ENCODE measurements at places on chromosomes 3 and 15.

DNA sequence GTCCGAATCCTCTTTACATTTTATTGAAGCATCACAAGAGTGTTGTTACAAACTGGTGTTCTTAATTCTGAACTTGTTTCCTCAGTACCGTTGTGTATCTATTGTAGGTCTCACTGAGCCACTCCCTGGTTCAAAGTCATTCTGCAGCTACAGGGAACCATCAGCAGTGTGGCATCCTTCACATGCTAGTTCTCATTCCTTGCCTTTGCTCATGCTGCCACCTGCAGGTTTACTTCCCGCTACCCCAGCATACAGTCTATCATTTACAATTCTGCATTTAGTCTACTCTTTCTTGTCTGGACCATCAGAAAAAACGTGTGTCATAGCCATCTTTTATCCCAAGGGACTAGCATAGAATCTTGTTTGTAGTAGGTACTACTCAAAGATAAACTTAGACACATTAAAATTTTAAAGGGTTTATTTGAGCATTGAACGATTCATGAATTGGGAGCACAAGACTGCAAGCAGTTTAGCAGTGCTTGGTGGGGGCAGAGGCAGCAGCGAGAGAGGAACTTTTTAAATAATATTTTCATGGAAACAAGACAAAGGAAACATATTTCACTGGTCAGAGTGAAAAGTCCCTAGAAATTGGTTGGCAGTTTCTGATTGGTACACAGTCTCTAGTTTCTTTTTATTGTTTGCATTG lies 402.1 kb downstream of the CADM2 start:
- no peaks in the 10 kb centered on the region for H3K36me3 ChIP-seq
- H3K27me3 ChIP-seq: no peaks in the 10 kb centered on the region
- no peak overlapping the region for H3K4me3 ChIP-seq
- DNase-seq: peak; percentile 42
- H3K4me1 ChIP-seq: no peaks in the 10 kb centered on the region
- no peak overlapping the region for H3K27ac ChIP-seq

DNA sequence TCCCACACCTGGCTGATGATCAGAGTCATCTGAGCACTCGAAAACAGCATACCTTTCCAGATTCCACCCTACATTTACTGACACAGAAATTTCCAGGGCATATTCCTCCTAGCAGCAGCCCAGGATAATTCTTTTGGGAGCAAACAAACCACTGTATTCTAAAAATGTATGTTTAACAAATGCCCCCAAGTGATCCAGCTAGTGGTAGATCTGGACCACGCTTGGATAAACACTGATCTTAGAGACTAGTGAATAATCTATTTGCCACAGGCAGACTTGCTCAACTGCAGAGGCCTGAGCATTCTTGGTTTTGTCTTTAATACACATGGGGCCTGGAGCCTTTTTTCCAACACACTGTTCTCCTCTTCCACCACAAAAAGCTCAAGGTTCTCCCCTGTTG lies 89.6 kb downstream of the TM4SF4 start:
- no peak overlapping the region for H3K27ac ChIP-seq
- H3K36me3 ChIP-seq: no peaks in the 10 kb centered on the region
- H3K4me3 ChIP-seq: no peak overlapping the region
- no peaks in the 10 kb centered on the region for H3K4me1 ChIP-seq
- H3K27me3 ChIP-seq: peaks cover 2% of the 10 kb centered on the region
- no peak for DNase-seq

DNA sequence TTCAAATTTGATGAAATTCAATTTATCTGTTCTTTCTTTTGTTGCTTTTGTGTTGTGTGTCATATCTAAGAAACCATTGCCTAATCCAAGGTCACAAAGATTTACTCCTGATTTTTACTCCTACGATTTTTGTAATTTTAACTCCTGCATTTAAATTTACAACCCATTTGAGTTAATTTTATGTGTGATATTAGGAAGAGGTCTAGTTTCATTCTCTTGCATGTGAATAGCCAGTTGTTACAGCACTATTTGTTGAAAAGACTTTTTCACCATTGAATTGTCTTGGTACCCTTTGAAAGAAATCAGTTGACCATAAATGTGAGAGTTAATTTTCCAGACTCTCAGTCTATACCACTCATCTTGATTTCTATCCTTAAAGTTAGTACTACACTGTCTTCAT lies 23.9 kb downstream of the CRTAP start:
- peaks cover 22% of the 10 kb centered on the region for H3K36me3 ChIP-seq
- DNase-seq: no peak
- no peaks in the 10 kb centered on the region for H3K4me1 ChIP-seq
- no peak overlapping the region for H3K27ac ChIP-seq

DNA sequence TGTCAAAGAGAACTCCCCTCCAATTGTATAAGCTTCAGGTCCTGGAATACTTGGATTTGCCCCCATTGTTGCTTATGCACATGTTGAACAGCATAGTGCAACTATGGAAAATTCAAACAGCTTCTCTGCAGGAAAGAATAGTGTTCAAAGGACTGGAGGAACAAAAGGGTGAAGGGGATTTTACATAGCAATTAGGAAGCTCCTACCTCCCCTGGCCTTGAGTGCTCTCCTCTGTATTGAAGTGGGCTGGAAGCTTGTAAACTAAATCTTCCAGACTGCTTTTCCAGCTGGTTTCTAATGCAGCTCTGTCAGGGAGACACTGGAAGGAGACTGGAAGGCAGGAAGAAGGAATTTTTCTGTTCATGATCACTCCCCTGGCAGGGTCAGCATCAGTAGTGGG lies 7.2 kb upstream of the ELP6 start:
- no peak overlapping the region for H3K27ac ChIP-seq
- DNase-seq: no peak
- peaks cover 7% of the 10 kb centered on the region for H3K4me1 ChIP-seq
- H3K4me3 ChIP-seq: no peak overlapping the region
- H3K27me3 ChIP-seq: no peaks in the 10 kb centered on the region

- no peaks in the 10 kb centered on the region for H3K36me3 ChIP-seq
- peak overlapping the region; percentile 75 for H3K27ac ChIP-seq
- H3K4me1 ChIP-seq: peaks cover 5% of the 10 kb centered on the region
These were observed 17.2 kb downstream of the MYL3 start for GRCh38 chr3:46845860-46846623.

GRCh38 chr3:169339386-169339785 lies 324.1 kb downstream of the MECOM start:
- H3K27me3 ChIP-seq: peaks cover 2% of the 10 kb centered on the region
- H3K4me3 ChIP-seq: no peak overlapping the region
- no peaks in the 10 kb centered on the region for H3K4me1 ChIP-seq
- DNase-seq: no peak
- H3K36me3 ChIP-seq: no peaks in the 10 kb centered on the region
- no peak overlapping the region for H3K27ac ChIP-seq

DNA sequence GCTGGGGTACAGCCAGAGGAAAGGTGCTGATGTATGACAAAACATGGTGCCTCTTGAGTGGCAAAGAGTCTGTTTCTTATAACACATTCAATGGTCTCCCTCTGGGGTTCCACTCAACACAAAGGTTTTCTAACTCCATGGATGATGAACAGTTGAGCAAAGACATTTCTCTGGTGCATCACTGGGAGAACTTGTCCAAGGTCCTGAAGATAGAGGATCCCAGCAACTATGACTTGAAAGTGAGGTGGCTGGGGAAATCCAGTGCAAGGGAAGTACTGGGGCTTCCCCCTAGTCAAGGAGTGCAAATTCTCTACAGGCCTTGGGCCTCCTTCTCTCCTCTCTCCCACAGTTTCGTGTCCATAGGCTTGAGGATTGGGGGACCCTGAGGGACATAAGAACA lies 431.1 kb downstream of the WDR72 start:
- no peaks in the 10 kb centered on the region for H3K36me3 ChIP-seq
- no peak overlapping the region for H3K27ac ChIP-seq
- no peak for DNase-seq
- H3K4me3 ChIP-seq: no peak overlapping the region
- no peaks in the 10 kb centered on the region for H3K27me3 ChIP-seq
- H3K4me1 ChIP-seq: no peaks in the 10 kb centered on the region

DNA sequence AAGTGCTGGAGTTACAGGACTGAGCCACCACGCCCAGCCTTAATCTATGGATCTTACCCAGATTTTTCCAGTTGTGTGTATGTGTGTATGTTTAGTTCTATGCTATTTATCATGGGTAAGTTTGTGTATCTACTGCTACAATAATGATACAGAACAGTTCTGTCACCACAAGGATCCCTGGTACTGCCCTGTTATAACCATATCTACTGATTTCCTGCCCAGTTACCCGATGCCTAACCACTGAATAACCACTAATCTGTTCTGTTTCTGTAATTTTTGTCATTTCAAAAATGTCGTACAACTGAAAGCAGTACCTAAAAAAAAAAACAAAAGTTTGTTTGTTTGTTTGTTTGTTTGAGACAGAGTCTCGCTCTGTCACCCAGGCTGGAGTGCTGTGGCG lies 123.7 kb upstream of the RAP2B start:
- no peak for DNase-seq
- no peaks in the 10 kb centered on the region for H3K36me3 ChIP-seq
- peaks cover 2% of the 10 kb centered on the region for H3K4me1 ChIP-seq
- H3K27ac ChIP-seq: no peak overlapping the region
- H3K27me3 ChIP-seq: no peaks in the 10 kb centered on the region

GRCh38 chr3:161175506-161175905 lies 45.6 kb upstream of the NMD3 start:
- H3K4me3 ChIP-seq: no peak overlapping the region
- H3K4me1 ChIP-seq: no peaks in the 10 kb centered on the region
- H3K36me3 ChIP-seq: no peaks in the 10 kb centered on the region
- DNase-seq: no peak
- H3K27me3 ChIP-seq: peaks cover 4% of the 10 kb centered on the region

DNA sequence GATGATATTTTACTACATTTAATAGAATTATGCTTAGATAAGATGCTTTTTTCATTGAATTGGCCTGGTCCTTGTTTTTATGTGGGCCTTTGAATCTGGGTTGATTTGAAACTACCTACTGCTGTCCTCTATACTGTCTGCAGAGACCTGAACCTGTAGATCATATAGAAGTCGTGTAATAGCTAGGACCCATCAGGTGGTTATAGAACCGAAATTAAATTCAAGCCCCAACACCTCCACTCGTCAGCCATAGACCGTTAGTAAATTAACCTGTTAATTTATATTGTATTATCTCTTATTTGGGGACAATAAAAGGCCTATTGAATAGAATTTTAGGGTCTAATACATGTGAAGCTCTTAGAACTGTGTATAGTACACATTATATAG lies 108.4 kb downstream of the MBNL1 start:
- H3K27ac ChIP-seq: peak overlapping the region; percentile 87
- H3K36me3 ChIP-seq: peaks cover 52% of the 10 kb centered on the region
- H3K27me3 ChIP-seq: no peaks in the 10 kb centered on the region
- H3K4me3 ChIP-seq: no peak overlapping the region

- H3K27me3 ChIP-seq: no peaks in the 10 kb centered on the region
- no peak overlapping the region for H3K27ac ChIP-seq
- H3K4me3 ChIP-seq: no peak overlapping the region
- no peaks in the 10 kb centered on the region for H3K4me1 ChIP-seq
- DNase-seq: no peak
- peaks cover 10% of the 10 kb centered on the region for H3K36me3 ChIP-seq
These were observed 69.0 kb downstream of the RBM6 start for GRCh38 chr3:50008931-50009330.

GRCh38 chr15:54660356-54660755 lies 536.4 kb downstream of the RSL24D1 start:
- H3K27me3 ChIP-seq: peaks cover 2% of the 10 kb centered on the region
- H3K27ac ChIP-seq: no peak overlapping the region
- H3K36me3 ChIP-seq: no peaks in the 10 kb centered on the region

All from activated CD8-positive, alpha-beta T cell treated with anti-CD3 and anti-CD28 coated beads for 36 hours (primary cell).